Fibroblast of skin of scalp (primary cell): ENCODE measurements at places on chromosomes 2 and 18.
A peak's percentile ranks its signal among the peaks of the same experiment; 100 is the strongest.

GRCh38 chr2:121104721-121105141 is 180.3 kb downstream of the TFCP2L1 start:
- no peak for DNase-seq

GRCh38 chr2:10009811-10010781 is 33.3 kb upstream of the KLF11 start:
- peak; percentile 14 for DNase-seq

- peak; percentile 78 for DNase-seq
Observed at GRCh38 chr18:6405237-6406074, 9.3 kb downstream of the L3MBTL4 start.

DNA sequence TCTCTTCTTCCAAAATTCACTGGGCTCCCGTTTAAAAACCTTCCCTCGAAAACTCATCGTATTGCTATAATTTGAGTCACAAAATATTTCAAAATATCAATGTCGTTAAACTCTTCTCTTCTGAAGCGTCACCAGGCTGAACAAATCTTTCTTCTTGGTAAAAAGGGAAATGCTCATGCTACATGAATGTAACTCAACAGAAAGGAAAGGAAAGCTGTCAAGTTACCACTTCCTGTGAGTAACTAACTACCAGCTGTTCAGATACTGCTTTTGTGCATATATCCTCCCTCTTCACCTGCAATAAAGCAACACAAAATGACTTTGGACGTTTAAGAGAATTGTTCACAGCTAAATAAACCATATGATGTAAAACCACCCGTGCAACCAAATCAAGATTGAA is 95.4 kb downstream of the DOCK10 start:
- DNase-seq = peak; percentile 64

- DNase-seq = no peak
Observed at GRCh38 chr18:79738581-79739439, 58.9 kb upstream of the KCNG2 start.

DNA sequence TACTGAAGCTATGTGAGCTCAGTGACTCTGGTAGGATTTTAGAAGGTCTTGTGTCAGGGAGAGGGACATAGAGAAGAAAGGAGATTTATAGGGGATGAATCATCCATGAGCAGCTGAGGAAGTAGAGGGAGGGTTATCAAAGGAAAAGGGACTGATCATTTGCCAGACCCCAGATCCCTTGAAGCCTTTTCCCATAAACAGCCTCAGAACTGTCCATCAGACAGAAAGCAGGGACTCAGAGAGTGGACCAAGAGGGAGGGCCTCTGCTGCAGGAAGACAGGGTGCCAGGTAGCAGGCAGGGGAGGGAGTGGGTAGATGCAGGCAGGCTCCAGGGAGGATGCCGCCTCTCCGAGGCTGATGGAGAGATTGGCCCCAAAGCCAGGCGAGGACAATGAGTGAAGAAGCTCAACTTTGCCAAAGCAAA is 133.9 kb downstream of the TNS1 start:
- peak; percentile 49 for DNase-seq

- no peak for DNase-seq
Observed at GRCh38 chr2:128233790-128234395, 84.8 kb downstream of the HS6ST1 start.

DNA sequence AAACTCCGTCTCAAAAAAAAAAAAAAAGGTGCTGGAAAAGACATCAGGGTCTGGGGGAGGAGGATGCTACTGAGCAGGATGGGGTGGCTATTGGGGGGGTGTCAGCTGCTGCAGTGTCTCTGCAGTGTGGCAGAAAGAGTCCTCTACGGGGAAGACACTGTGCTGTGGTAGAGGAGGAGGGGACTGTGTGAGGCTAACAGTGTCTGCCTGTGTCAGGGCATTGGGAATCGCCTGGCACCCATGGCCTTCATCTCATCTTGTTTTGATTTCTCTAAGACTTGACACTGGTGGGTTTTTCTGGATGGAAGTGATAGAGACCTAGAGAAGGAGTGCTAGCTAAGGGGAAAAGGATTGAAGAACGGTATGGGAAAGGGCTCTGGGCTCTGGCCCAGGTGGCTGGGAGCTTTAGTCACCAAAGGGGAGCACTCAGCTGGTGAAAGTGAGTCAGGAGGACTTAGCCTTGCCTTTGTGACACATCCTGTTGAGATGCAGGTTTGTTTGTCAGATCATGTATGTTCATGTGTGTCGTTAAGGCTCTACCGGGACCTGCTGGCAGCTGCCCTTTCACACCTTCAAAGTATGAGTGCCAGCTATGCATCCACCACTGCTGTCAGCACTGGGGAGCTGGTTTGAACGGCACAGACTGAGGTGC is 58.0 kb downstream of the FARP2 start:
- no peak for DNase-seq

GRCh38 chr2:85577386-85578242 is at the start of gene VAMP8:
Gene VAMP8 (plus strand): TSS chr2:85577586. CDS start chr2:85577647, 61 bp downstream.
- DNase-seq = no peak

DNA sequence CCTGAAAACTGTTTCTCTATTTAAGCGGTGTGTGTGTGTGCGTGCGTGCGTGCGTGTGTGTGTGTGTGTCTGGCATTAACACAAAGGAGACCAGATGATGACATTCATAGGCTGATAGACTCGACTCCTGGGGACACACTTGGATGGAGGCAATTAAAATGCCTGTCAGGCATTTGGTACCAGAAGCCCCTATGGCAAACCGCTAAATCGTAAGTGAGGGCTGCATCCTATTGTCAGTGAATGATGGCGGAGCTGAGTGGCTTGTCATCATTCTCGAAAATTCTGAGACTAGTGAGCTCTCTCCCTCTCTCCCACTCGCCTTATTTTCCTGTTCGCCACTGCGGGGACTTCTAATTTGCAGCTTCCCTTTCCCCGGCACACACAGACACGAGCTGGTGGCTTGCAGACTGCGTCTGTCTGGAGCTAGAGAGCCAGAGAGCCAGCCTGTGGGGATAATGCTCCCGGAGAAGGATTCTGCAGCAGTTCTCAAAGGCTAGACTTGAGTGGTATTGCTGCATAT is 155.4 kb downstream of the MAP2 start:
- peak; percentile 35 for DNase-seq

DNA sequence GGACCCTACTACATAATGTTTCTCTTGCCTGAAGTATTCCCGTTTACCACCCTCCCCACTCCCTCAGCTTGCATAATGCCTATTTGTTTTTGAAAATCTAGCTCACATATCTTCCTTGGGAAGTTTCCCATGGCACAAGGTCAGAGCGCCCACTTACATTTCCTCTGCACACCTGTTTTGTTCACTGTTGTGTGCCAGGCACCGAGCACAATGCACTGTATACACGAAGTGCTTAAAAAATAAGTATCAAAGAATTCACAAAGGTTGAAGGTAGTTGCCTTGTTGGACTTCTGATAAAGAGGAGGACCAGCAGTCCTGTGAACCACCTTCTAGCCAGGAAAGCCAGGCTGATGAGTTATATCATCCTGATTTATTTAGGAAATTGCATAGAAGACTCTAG is 16.8 kb upstream of the RHOB start:
- DNase-seq = no peak

GRCh38 chr18:38648179-38648578 is 1082.6 kb upstream of the CELF4 start:
- DNase-seq = no peak

GRCh38 chr18:33924576-33924975 is 300.1 kb downstream of the NOL4 start:
- no peak for DNase-seq

GRCh38 chr2:48306409-48307284 is 223.3 kb upstream of the STON1 start:
- DNase-seq = peak; percentile 29

DNA sequence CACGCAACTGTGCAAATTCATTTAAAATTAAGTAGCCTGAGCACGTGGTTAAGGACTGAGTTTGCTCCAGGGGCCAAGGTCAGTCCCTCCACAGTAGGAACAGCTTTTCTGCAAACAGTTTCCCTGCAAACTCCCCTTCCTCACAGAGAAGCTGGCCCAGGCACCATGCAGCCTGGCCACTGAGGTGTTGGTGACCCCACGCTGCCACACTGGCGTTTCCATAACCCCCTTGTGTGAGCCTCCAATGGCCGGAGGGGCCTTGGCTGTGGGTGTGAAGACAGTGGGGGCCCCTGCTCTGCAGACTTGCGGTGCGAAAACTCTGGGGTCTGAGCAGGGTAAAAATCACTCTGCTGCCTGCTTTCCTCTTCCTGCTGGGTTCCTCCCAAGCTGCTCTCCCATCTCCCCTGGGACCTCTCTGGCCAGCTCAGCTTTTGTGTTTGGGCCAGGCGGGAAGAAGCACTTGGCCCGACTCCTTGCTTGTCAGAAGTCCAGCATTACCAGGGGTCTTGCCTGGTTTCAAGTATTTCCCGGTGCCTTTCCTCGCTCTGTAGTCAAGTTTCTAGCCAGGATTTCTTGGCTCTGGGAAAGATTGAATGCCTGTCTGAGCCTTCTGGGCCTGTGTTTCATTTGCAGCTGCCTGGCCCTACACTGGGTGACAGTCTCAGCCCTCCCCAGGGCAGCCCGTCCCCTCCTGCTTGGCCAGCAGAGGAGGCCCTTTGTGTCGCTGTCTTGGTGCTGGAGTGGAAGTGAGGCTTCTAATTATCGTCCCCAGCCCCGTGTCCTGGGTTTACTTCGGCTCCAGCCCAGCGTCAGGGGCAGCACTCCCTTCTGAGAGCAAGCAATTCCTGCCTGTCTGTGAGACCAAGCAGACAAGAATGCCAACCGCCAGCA is 131.4 kb upstream of the SLC1A4 start:
- peak; percentile 90 for DNase-seq

DNA sequence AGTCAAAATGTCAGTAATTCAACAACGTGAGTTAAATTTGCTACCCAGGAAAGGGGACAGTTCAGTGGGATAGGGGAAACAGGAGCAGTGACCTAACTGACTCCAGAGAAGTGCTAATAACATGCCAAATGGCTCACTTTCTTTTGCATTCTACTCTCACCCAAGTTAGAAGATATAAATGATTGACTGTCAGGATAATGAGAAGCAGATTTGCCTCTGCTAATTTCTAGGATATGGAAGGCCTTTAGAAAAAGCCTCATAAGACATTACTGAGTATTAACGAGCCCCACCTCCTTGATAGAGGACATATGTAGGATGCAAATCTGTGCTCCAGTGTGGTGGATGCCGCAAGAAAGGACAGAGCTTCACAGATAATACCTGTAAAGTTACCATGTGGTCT is 318.6 kb upstream of the NT5C1B start:
- DNase-seq = no peak

DNA sequence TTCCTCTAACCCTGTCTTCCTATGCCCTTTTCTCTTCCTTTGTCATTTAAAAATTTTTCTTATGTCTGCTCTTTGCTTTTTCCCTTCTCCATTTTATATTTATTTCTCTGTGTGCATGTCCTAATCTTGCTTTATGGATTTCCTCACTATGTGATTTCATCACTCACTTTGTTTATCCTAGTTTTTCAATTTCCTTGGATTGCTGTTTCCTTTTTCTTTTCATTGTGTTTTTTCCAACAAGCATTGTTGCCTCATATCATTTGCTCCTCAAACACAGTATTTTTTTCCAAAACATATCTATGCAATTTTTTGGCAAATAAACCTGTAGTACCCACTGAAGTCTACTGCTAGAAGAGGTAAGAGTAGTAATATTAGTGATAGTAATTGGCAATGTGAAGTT is 67.4 kb upstream of the PNPT1 start:
- DNase-seq = no peak

DNA sequence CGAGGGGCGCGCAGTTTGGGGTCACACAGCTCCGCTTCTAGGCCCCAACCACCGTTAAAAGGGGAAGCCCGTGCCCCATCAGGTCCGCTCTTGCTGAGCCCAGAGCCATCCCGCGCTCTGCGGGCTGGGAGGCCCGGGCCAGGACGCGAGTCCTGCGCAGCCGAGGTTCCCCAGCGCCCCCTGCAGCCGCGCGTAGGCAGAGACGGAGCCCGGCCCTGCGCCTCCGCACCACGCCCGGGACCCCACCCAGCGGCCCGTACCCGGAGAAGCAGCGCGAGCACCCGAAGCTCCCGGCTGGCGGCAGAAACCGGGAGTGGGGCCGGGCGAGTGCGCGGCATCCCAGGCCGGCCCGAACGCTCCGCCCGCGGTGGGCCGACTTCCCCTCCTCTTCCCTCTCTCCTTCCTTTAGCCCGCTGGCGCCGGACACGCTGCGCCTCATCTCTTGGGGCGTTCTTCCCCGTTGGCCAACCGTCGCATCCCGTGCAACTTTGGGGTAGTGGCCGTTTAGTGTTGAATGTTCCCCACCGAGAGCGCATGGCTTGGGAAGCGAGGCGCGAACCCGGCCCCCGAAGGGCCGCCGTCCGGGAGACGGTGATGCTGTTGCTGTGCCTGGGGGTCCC is at the start of gene ITGA4:
Gene ITGA4 (plus strand): TSS at position 266 of the 620 bp plus-strand sequence. CDS start 269 bp downstream, at position 535.
- DNase-seq = peak; percentile 77

GRCh38 chr18:3653263-3653850 is 203.4 kb downstream of the TGIF1 start:
- DNase-seq = no peak

- no peak for DNase-seq
Observed at GRCh38 chr2:72261076-72261475, 113.4 kb upstream of the CYP26B1 start.

- no peak for DNase-seq
Observed at GRCh38 chr18:62612776-62613175, 90.0 kb downstream of the ZCCHC2 start.

DNA sequence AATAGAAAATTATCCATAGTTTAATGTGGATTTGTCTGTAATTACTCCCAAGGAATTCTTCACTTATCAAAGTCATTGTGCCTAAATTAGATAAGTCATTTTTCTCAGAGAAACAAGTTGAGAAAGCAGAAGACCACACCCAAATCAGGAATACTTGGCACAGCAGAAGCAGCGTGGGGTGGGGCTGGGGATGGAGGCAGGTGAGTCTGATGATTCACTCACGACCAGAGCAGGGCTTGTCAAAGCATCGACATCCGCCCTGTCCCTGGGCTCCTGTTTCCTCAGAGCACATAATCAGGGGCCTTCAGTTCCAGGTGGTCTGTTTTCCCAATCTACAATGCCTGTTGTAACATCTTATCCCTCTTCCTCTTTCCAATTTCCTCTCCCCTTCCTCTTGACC is 31.5 kb upstream of the COLEC12 start:
- no peak for DNase-seq

DNA sequence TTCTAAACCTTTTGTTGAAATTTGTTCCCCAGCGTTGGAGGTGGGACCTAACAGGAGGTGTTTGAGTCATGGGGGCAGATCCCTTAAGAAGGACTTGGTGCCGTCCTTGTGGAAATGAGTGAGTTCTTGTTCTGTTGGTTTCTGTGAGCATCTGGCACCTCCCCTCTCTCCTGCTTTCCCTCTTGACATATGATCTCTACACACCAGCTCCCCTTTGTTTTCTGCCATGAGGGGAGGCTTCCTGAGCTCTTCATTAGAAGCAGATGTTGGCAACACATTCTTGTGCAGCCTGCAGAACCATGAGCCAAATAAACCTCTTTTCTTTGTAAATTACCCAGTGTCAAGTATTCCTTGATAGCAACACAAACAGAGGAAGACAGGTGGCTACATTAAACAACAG is 23.8 kb downstream of the NABP1 start:
- DNase-seq = peak; percentile 29

- DNase-seq = peak; percentile 53
Observed at GRCh38 chr2:220188031-220188430, 560.6 kb downstream of the SLC4A3 start.
